ENCODE measurements at places on chromosomes 6 and 20.

DNA sequence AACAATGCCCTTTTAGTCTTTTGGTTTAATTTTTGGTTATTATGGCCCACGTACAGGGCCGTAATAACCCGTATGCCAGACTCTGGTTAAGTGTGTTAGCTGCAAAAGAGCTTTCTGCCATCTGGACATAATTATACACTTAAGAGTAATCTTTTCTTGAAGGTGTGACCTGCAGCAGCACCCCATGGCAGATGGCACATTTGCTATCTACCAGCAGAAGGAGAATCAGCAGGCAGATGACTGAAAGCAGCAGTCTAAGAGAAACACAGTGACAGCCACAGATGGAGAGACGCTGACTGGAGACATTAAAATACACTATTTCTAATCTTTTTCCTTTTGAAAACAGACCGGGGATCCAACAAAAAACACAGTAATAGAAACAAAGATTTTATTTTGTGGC, 18.7 kb downstream of the ASF1A start:
- DNase-seq = no peak

- no peak for DNase-seq
These were observed 188.9 kb upstream of the TAB2 start for GRCh38 chr6:149128489-149129145.

GRCh38 chr6:112478036-112478435, 130.9 kb downstream of the RFPL4B start:
- DNase-seq = no peak

DNA sequence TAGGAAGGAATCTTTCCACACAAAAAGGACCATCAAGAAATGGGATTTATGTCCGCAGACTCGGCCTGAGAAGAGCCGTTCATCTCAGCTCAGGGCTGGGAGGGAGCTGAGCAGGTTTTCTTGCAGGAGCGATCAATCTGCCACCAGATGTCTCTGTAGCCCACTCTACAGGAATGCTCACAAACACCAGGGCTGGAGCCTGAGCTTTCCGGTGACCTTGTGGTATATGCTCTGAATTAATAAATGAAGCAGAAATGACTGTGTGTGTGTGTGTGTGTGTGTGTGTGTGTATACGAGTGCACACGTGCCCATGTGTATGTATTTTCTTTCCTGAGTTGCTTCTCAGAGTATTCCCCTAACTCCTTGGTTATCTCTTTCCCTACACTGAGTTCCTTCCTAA, 12.0 kb downstream of the CD83 start:
- DNase-seq = no peak

GRCh38 chr6:42565823-42566613, 2.2 kb downstream of the UBR2 start:
- no peak for DNase-seq

- no peak for DNase-seq
These were observed 89.9 kb downstream of the PDE7B start for GRCh38 chr6:135941275-135942025.

- DNase-seq = no peak
These were observed 52.5 kb downstream of the MKKS start for GRCh38 chr20:10381477-10381876.

GRCh38 chr6:89481695-89482094, 48.7 kb downstream of the ANKRD6 start:
- no peak for DNase-seq

DNA sequence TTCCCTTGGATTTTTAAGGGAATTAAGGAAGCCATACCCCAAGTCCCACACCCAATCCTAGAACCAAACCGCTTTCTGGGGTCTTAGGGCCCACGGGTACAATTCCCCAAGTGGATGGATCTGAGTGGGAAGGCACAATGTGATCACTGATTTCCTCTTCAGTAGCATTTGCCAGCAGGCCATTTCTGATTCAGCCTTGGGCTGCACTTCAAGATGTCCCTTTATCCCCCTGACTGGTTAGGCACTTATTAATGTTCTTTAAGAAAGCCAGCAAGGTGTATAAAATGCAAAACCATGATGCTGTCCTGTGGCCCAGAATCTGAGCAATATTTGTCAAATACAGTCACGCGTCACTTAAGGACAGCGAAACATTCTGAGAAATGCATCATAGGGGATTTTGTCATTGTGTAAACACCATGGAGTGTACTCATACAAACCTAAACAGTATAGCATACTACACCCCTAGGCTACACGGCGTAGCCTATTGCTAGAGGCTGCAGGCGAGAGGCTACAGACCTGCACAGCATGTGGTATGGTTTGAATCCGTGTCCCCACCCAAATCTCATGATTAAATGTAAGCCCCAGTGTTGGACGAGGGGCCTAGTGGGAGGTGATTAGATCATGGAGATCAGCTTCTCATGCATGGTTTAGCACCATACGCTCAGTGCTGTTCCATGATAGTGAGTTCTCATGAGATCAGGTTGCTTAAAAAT, 234.2 kb downstream of the NRN1 start:
- no peak for DNase-seq

DNA sequence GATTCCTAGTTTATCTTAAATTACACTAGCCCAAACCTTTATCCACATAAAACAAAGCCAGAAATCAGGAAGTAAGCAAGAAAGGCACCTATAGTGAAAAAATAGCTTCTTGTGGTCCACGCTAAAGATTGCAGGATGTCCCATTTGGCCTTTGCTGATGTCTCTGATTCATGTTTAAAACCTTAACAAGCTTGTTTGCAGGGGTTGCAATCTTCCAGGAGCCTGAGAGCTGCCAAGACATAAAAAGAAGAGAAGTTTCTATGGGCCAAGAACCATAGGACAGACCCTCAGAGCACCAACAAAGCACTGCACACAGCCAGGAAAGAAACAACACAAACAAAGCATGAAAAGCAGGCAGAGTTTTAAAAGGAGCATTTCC, 49.4 kb downstream of the ADAT2 start:
- no peak for DNase-seq

DNA sequence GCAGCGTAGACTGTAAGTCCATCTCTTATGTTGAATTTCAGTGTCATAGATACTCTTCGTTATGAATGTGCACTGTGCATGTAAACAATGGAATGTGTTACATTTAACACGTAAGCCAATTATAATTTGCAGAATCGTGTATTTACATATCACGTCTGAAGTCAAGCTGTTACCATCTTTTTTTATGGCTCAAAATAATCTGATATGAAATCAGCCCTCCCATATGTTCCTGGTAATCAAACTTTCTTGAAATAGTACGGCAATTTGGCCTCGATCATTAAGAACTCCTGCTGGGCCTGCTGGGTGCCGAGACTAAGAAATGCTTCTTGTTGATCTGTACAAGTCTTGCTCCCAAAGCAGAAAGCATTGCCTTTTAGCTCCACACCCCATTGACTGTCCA, 89.6 kb upstream of the DOK5 start:
- DNase-seq = no peak

DNA sequence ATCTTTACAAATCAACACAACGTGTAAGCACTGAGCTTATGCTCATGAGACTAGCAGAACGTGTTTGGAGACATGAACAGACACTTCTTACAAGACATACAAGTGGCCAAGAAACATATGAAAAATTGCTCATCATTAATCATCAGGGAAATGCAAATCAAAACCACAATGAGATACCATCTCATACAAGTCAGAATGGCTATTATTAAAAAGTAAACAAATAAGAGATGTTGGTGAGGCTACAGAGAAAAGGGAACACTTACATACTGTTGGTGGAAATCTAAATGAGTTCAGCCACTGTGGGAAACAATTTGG, 327.9 kb upstream of the SOX4 start:
- DNase-seq = no peak

- no peak for DNase-seq
These were observed 269.6 kb downstream of the KHDC1L start for GRCh38 chr6:72955666-72956065.

- DNase-seq = no peak
These were observed 41.7 kb downstream of the ITCH start for GRCh38 chr20:34404803-34405202.

DNA sequence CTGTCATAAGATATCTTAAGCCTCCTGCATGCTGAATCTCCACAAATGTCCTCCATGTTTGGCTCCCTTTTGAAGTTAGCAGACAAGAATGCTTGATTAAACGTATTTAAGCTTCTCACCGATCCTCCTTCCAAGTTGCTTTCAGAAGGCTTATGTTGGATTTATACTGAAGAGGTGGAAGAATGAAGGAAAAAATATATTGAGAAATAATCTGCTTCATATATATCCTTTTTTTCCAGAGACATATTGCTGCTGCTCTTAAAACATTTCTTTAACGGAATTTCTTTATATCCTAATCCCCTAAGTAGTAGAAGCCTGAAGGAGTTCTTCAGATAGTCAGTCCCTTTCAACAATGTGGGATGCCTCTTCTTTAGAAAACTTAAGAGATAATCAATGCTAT, 329.0 kb upstream of the MARCKS start:
- no peak for DNase-seq

All from T-helper 9 cell (primary cell).